ENCODE measurements at places on chromosomes 3 and 15.

DNA sequence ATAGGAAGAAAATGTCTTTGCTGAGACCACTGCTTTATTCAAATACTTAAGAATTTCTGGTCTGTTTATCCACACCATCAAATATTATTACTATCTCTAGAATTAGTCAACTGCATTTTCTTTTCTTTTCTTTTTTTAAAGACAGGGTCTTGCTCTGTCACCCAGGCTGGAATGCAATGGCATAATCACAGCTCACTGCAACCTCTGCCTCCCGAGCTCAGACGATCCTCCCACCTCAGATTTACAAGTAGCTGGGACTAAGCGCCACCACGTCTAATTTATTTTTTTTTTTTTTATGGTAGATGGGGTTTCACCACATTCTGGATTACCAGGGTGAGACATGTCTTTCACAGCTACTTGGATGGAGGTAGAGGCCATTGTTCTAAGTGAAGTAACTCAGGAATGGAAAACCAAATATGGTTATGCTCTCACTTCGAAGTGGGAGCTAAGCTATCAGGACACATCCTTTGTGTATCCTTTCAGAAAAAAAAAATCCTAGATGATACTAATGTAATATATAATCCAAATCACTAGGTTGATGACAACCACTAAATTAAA is 52.8 kb downstream of the STAG1 start:
- ATAC-seq: no peak

GRCh38 chr15:60328852-60329443 is 68.8 kb downstream of the ANXA2 start:
- no peak for ATAC-seq

- no peak for ATAC-seq
Measured at GRCh38 chr15:33317896-33318295, 7.1 kb downstream of the RYR3 start.

- no peak for ATAC-seq
Measured at GRCh38 chr3:133956353-133956752, 60.7 kb upstream of the RAB6B start.

DNA sequence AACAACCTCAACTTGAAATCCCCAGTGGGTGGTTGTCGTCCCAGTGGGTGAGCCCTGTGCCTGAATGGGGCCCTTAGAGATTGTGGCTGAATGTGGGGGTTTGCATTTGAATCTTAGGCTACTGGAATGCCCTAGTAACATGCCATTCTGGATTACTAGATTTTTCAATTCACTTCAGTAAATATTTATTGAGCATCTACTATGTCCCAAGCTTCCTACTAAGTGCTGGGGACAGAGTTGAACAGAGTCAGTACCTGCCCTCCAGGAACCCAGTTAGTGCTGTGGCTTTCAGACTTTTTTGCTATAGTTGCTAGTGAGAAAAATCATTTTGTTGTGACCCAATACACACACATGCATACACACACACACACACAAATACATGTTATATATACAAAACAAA is 39.0 kb downstream of the CORO2B start:
- ATAC-seq: no peak

DNA sequence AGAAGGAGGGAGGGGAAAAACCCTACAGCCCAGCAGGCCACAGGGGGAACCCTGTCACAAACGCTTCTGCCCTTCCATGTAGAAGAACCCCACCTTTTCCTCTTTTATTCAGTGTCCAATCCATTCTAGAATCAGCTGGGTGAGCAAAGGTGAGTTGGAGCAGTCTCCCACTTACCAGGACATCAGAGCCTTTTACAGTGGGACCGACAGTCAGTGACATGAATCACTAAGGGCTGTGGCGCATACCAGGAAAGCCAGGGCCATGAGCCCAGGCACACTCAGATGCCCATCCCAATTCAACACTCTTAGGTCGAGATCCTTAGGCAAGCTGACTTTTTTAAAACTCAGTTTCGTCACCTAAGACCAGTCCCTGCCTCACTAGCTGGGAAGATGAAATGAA is 146.1 kb downstream of the AQP9 start:
- ATAC-seq: no peak

GRCh38 chr15:78103406-78104118 is 11.2 kb downstream of the SH2D7 start:
- peak; percentile 88 for ATAC-seq

Measured in activated CD4-positive, CD25-positive, alpha-beta regulatory T cell treated with anti-CD3 and anti-CD28 coated beads, Interleukin-2, amount 50 U/mL, for 24 hours (primary cell).